ENCODE measurements at places on chromosomes 4 and X.

- no peak for DNase-seq
Measured at GRCh38 chr4:47915378-47915777, 995 bp upstream of the NFXL1 start.

GRCh38 chr4:1359976-1360375 is 13.0 kb downstream of the UVSSA start:
- no peak for DNase-seq

- DNase-seq = no peak
Measured at GRCh38 chr4:150943126-150943525, 72.0 kb downstream of the LRBA start.

DNA sequence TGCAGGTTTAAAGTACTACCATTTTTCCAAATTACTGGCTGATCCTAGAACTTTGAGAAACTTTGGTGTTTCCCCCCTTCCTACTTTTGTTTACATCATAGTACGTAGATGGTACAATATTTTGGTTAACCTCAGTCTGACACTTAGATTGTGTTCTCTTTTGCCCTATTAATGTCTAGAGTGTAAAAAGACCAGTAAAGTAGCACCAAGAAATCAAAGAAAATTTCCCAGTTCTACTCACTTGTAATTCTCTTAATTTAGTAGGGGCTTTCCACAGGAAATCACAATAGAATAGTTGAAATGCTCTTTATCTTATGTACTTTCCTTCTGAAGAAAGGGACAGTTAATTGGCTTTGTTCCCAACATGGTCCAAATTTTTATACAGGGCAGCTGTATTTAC is 51.6 kb downstream of the NFKB1 start:
- DNase-seq = no peak

DNA sequence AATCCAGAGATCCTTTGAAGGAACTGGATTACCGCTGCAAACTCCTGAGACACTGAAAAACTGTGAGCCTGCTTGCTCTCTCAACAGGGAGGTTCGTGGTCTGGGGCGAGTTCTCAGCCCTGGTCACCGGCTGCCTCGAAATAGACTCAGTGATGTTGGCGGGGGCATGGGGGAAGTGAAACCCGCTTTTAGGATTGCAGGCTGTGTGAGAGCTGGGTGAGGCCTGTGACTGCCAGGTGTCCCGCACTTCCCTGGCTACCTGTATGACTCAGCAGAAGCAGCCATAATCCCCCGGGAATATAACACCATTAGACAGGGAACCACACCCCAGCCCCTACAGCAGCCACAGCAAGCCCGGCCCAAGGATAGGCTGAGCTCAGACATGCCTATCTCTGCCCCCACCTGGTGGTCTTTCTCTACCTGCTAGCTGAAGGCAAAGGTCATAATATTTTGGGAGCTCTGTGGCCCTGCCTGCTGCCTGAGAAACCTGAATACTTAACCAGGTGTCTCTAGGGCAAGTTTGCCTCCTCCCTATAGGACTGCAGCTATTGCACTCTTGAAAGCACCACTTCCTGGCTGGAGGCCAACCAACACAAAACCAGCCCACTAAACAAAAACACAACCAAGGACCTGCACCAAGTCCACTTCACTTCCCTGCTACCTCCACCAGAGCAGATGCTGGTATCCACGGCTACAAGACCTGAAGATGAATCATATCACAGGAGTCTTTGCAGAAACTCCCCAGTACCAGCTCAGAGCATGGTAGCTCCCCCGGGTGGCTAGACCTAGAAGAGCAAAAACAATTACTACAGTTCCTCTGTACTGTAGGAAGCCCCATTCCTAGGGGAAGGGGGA is 202.0 kb downstream of the RRAGB start:
- no peak for DNase-seq

GRCh38 chr4:20487852-20488251 is 212.4 kb upstream of the PACRGL start:
- DNase-seq = no peak

- DNase-seq = no peak
Measured at GRCh38 chr4:113436360-113436759, 325.2 kb downstream of the CAMK2D start.

DNA sequence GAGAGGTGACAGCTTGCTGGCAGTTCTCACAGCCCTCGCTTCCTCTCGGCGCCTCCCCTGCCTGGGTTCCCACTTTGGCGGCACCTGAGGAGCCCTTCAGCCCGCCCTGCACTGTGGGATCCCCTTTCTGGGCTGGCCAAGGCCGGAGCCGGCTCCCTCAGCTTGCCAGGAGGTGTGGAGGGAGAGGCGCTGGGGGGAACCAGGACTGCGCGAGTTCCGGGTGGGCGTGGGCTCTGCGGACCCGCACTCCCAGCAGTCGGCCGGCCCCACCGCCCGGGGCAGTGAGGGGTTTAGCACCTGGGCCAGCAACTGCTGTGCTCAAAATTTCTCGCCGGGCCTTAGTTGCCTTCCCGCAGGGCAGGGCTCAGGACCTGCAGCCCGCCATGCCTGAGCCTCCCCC is 47.0 kb upstream of the PTPN13 start:
- DNase-seq = no peak

- no peak for DNase-seq
Measured at GRCh38 chr4:18961266-18961665, 939.7 kb upstream of the LCORL start.

DNA sequence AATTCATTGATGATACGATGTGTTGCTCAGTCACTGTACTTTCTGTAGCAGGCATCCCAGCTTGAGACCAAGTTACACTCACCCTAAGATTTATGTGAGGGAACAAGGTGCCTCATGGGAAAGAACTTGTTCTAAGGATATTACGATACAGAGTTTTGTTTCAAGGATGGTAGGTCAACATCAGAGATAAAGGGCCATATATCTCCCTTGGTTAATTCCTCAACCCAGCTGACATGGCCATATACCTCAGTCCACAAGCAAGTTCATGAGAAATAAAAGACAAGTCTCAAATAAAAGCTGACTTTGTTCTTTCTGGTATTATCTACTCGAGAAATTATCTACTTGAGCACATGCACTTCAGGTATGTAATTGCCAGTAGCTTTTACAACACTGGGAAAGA is 1535.9 kb upstream of the IGFBP7 start:
- no peak for DNase-seq

GRCh38 chr4:26964512-26964911 is 103.9 kb downstream of the STIM2 start:
- no peak for DNase-seq

DNA sequence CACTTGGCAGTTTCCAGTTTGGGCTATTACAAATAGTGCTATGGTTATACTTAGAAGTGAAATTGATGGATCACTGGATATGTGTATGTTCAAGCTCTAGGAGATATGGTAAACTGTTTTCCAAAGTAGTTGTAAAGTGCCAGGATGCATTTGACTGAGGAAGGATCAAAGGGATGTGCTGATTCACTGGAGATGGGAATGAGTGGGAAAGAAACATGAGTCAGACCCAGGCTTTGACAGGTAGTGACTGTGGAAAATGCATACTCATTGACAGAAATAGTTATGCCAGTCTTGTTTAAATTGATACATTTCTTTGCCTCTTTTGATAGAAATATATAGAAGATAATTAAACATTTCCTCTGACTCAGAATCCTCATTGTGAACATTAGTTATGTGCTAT is 77.9 kb downstream of the CEP135 start:
- no peak for DNase-seq

DNA sequence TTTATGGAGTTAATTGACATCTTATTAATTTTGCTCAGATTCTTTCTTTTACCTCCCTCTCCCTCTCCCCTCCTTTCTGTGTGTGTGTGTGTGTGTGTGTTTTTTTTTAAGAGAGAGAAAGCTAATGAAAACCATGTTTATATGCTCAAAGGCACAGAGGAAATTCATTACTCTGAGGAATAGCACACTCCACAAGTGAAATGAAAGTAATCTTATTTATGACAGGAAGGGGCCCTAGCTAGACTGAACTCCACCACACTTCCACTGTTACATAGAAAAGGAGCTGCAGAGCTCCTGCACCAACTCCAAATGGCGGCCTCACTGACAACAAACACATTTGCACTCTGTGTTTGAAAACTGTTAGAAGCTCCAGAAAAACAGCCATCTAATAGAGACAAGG is 150.6 kb downstream of the RASL11B start:
- DNase-seq = no peak

- DNase-seq = no peak
Measured at GRCh38 chr4:186845137-186845842, 121.6 kb upstream of the FAT1 start.

DNA sequence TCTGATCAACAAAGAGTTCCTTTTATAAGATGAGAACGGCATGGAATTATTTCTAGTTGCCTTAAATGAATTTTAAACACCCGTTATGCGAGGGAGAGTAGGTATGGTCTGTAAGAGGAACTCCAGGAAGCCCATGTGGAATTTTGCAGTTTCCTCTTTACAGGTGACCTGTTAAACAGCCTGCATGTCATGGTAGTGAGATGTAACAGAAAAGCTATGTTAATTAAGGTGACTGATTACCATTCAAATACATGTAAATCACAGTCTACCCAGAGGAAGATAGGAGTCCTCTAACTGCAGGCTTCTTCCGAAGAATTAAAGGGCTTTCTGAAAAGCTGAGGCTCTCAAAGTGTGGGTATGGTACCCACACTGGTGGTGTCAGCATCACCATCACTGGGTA is 163.6 kb downstream of the CBR4 start:
- DNase-seq = no peak
